A549 treated with dexamethasone at 1 μM for 4 hours (cell line): ENCODE measurements at places on chromosomes 7 and 10. TPM values are rescaled to one million over a fixed set of nuclear protein-coding genes. Genes with fewer than 3 reads are reported as not detected.

GRID2IP gene
- 0.05 TPM in 1 of 5 replicates, not detected in the others for total RNA-seq

C1GALT1 gene
- 22.9 to 30.6 TPM (median 26.0 TPM) in 5 replicates for total RNA-seq

OPN1SW gene
- total RNA-seq: not detected in 5 replicates

IKZF1 gene
- total RNA-seq: not detected in 5 replicates

SPDYE8 gene
- not detected in 5 replicates for total RNA-seq

METTL27 gene
- total RNA-seq: 6.8 to 10.4 TPM (median 10.2 TPM) in 5 replicates

HOGA1 gene
- 1.9 to 3.2 TPM (median 2.3 TPM) in 5 replicates for total RNA-seq

ELN gene
- 0.12 to 0.25 TPM (median 0.16 TPM) in 5 replicates for total RNA-seq

LDB3 gene
- 0.12 to 0.29 TPM (median 0.18 TPM) in 5 replicates for total RNA-seq

COL13A1 gene
- total RNA-seq: 0.09 to 0.37 TPM (median 0.21 TPM) in 5 replicates

TSC22D4 gene
- 49.8 to 72.0 TPM (median 61.8 TPM) in 5 replicates for total RNA-seq

RPP30 gene
- 45.9 to 55.3 TPM (median 49.8 TPM) in 5 replicates for total RNA-seq

LIPJ gene
- not detected in 5 replicates for total RNA-seq
